ENCODE measurements at places on chromosomes 2 and 18.

- no peak for DNase-seq
These were observed 1.2 kb downstream of the BMPR2 start for GRCh38 chr2:202377207-202377761.

DNA sequence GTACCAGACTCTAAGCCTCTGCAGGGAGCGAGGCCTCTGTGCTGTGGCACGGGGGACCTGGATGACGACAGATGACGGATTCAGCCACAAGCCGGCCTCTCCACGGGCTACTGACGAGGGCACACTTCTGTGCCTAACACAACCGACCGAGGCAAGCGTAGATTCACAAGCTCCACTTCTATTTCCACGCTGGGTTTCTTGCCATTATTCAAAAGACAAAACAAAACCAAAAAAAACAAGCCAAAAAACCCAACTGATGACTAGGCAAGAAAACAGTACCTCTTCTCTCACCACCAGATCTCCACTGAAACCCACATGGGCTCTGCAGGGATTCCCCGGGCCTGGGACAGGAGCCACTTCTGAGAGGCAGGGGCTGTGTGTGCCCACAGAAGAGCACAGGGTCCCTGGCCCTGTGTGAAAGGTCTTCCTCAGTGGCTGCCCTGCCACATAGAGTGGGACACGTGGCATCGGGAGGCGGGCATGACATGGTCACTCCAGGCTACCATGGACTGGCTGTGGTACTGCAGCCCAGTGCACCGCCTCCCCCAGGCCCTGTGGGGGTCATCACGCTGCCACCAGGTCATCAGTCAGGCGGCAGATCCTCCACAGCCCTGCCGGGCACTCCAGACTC is 254.7 kb downstream of the HDAC4 start:
- DNase-seq: no peak

- DNase-seq: no peak
These were observed 188.1 kb downstream of the SRBD1 start for GRCh38 chr2:45422921-45423320.

GRCh38 chr18:63320975-63321265 is 1.4 kb upstream of the BCL2 start:
- DNase-seq: no peak

DNA sequence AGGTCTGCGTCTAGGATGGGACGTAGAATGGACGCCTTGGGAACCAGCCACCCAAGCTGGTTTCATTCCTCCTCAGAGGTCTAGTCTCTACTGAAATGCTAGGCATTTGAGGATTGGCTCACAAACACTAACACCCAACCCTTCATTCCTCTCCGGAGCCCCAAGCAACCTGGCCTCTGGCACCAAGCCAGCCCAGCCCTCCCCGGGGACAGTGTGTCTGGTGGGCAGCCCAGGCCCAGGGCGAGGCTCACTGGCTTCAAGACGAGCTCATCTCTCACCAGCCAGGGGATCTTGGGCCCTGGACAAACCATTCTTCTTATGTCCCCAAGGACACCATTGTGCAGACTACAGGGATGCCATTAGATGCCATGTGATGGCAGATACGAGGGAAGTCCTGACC is 182.5 kb downstream of the CTIF start:
- DNase-seq: no peak

DNA sequence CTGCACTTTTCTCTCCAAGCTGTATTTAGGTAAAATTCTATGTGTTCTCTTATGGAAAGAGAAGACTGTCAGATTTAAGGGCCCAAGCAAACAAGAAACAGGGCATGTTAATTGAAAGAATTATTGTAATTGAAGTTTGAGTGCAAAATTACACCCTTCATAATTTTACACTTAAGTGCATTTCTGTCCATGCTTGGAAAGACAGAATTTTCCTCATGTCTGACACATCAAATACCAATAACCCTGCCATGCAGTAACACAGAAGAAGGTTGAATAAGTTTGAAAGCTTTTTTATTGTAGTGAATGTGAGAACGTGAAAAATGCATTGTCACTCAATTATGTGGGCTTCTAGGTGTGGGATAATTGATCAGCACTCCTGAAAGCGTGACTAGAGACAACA is 52.9 kb upstream of the PARD3B start:
- DNase-seq: no peak

DNA sequence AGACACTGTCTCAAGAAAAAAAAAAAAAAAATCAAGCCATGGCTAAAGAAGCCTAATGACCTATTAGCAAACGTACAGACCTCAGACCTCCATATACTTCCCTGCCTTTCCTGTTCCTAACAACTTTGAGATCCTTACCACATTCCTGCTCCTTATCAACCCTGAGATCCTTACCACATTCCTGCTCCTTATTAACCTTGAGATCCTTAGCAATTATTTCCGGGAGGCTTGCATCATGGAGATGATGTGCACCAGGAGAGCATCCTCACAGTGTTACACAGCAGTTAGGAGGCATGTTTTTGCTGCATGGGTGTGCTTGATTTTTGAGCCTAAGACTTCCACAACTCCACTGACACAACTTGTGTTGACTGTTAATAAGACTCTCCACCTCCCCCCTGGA is 54.6 kb upstream of the RASGRP3 start:
- no peak for DNase-seq

GRCh38 chr2:144430722-144431391 is 89.1 kb downstream of the ZEB2 start:
- no peak for DNase-seq

DNA sequence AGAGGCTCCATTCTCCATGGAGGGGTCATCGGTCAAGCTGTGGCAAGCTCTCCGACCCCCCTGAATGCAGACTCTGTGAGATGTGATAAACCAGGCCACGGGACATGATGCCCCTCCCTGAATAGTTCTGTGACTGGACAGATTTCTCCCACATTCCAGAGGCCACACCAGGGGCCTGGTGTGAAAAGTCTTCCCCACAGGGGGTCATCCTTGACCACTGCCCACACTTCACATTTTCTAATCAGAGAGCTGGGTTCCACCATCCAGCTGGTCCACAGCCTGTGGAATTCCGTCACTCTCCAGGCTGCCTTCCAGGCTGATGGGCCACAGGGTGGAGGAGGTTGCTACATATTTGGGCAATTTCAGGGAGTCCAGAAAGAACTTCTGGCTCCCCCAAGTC is 51.3 kb upstream of the CYRIA start:
- no peak for DNase-seq

DNA sequence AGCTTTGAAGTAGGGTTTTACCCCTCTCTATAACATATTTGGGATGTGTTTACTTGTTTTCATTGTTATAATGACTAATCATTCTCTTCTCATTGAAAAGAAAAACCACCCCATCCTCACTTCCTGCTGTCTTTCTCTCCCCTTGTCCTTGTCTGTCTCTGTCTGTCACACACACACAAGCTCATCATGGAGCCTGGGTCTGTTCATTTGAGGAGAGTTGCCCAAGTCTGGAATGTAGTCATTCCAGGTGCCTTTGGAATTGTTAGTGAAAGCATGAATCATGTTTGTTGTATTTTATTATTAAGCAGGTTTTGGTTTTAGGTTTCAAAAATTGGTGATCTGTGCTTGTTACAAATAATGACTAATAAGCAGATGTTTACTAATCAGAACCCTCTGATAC is 133.5 kb upstream of the IL1R2 start:
- no peak for DNase-seq

DNA sequence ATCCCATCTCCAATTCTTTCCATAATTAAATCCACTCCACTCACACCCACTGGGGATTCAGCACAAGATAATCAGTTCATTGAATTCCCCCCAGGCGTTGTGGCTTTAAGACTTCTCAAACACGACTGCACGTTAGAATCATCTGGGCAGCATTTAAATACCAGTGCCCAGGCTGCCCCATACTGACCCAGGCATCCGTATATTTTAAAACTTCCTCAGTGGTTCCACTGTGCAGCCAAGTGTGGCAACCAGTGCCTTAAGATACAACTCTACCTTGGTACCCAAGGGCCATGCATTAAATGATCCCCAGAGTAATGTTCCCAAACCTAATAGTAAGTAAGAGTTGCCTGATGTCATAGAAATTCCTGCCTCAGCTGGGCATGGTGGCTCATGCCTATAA is 54.3 kb upstream of the BZW1 start:
- no peak for DNase-seq

DNA sequence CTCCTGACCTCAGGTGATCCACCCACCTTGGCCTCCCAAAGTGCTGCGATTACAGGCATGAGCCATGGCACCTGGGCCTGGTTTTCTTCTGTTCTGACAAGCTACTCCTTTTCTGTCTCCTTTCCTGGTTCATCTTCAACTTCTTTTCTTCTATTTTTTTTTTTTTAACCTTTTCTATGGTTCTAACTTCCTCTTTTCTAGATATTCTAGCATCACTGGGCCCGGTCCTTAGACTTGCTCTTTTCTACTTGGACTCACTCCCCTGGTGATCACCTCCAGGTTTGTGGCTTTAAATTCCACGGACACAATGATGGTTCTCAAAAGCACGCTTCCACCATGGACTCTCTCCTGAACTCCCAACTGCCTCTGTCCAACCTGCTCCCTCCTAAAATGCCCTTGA is 2.0 kb downstream of the EIF2AK2 start:
- no peak for DNase-seq

GRCh38 chr2:15494877-15495276 is 66.3 kb downstream of the NBAS start:
- no peak for DNase-seq

GRCh38 chr18:47737956-47738355 is 192.5 kb downstream of the SMAD2 start:
- no peak for DNase-seq

DNA sequence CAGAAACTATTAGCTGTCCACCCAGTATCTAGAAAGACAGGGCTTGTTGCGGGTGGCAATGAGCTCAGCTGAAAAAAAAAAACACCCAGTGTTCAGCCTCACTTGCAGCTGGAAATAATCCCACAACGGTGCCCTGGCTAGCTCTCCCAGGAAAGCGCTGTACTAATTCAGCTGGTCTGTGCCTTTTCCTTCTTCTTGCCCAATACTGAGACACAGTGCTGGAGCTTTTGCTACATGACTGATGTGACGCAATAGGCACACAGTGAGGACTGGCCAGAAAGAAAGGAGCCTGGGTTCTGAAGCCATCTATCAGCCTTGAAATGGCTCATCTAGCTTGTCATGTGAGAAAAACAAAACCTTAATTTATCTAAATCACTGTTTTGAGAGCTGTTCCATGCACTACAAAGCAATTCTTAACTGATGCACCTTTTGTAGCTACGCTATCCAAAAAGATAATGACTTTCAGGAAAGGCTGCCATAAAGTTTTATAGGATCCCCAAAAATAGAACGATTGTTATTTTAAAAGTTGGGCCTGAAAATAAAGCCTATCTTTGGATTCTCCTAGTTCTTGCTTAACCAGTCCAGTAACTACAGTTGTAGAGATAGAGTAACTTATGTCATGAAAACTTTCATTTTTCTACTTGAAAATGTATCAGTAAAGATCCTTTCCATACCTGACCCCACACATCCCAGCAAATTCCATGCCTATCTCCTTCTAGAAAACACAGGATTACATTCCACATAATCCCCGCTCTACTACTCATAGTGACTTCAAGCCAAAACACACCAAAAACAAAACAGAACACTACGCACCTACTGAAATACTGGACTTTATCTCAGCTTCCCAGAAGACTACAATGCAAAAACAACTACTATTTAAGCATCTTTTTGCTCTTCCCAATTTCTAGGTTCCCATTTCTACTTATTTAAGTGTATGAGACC is 15.9 kb downstream of the KIDINS220 start:
- no peak for DNase-seq

- DNase-seq: no peak
These were observed 167.6 kb downstream of the LAMA1 start for GRCh38 chr18:6949800-6950586.

DNA sequence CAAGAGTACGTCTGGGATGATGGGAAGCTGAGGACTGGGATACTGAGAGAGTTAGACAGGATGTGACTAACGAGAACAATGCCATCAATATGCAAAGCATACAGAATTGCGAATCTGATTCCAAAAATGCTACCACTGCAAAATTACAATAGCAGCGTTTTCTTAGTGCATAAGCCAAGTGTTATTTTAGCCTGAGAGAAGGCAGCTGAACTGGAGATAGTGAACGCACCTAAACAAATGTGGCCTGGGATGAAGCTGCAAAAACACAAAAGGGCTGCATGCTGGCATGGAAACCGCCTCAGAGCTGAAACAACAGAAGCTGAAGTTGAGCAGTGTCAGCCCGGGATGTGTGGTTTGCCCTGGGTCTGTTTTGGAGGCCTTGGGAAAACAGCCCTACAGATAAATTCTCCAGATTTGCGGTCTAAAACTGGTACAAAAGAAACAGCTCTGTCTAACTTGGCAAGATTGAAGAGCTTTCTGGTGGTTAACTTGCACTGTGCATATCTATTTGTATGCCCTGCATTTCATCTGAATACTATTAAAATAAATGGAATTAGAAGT is 45.5 kb downstream of the LYPD6 start:
- DNase-seq: no peak

DNA sequence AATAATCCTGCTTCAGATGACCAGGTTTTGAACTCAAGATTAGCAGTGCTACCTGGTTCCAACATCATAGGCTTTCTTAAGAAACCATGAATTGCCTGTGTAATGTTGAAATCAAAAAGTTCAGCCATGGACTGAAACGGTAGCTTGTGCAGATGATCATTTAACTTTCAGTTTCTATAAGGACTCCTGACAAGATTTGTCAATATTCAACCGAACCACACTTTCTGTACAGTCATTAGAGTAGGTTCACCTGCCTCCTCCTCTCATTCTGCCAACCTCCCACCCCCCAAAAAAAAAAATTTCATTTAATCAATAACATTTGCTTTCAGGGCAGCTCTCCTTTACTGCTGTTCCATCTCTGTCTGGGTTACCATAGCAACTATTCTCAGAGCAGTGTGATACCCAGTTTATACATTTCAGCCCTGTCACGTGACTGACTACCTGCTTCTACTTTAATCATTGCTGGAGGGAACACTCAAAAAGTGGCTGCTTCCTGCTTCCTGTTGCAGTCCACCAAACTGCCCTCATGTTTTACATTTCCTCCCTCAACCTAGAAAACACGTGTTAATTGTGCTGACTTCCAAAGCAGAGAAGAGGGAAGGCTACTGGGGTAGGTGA is 275.5 kb downstream of the SS18 start:
- DNase-seq: no peak

- no peak for DNase-seq
These were observed 110.8 kb downstream of the ZNF516 start for GRCh38 chr18:76384114-76384790.

- DNase-seq: no peak
These were observed 25.6 kb downstream of the ZNF407 start for GRCh38 chr18:74623047-74623816.

DNA sequence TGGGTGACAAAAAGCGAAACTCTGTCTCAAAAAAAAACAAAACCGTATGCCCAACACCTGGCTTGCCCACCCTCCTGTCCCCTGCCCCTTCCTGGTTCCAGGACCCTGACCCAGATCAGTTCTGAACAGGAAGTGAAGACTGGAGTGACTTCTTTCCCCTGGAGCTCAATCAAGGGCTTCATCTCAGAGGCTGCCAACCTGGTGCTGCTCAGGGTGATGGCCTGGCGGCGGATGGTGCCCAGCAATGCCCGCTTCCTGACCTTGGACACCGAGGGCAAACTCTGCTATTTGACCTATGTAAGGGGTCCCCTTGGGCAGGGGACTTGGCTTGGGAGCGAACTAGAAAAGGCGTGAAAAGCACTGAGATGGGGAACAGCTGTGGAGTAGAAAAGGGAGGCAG is 5.9 kb downstream of the CATIP start:
- no peak for DNase-seq

All from stimulated activated CD8-positive, alpha-beta memory T cell treated with anti-CD3 and anti-CD28 coated beads, Interleukin-4, amount 100 ng/mL, for 1 hour (primary cell).